ENCODE measurements at places on chromosomes 1 and 21. TPM values are rescaled to one million over a fixed set of nuclear protein-coding genes. Genes with fewer than 3 reads are reported as not detected.

Gene GIPC2
- 0.02 TPM for total RNA-seq

Gene C1orf21
- 28.1 TPM for total RNA-seq

Gene LAMC1
- 99.6 TPM for total RNA-seq

Gene CFAP74
- not detected for total RNA-seq

Gene KRTAP24-1
- total RNA-seq: not detected

Gene AIM2
- 39.5 TPM for total RNA-seq

Gene CRYAA
- not detected for total RNA-seq

Gene PCP4L1
- not detected for total RNA-seq

Gene AQP10
- total RNA-seq: not detected

Gene YBX1
- total RNA-seq: 1,447 TPM

Gene MFSD2A
- total RNA-seq: 9.5 TPM

Gene OR6K3
- total RNA-seq: not detected

Gene RNU1-2
- not detected for total RNA-seq
